ENCODE measurements at places on chromosomes 4 and X.
A peak's percentile ranks its signal among the peaks of the same experiment; 100 is the strongest.

GRCh38 chrX:124249345-124249744 is 83.1 kb upstream of the TEX13D start:
- no peak for DNase-seq

- no peak for DNase-seq
Observed at GRCh38 chr4:113109106-113109718, 59.8 kb downstream of the ANK2 start.

- no peak for DNase-seq
Observed at GRCh38 chr4:147821555-147821954, 89.7 kb downstream of the ARHGAP10 start.

- DNase-seq: no peak
Observed at GRCh38 chrX:131779306-131779705, 235.4 kb downstream of the OR13H1 start.

- peak; percentile 0 for DNase-seq
Observed at GRCh38 chrX:9677098-9677739, 88.4 kb downstream of the GPR143 start.

DNA sequence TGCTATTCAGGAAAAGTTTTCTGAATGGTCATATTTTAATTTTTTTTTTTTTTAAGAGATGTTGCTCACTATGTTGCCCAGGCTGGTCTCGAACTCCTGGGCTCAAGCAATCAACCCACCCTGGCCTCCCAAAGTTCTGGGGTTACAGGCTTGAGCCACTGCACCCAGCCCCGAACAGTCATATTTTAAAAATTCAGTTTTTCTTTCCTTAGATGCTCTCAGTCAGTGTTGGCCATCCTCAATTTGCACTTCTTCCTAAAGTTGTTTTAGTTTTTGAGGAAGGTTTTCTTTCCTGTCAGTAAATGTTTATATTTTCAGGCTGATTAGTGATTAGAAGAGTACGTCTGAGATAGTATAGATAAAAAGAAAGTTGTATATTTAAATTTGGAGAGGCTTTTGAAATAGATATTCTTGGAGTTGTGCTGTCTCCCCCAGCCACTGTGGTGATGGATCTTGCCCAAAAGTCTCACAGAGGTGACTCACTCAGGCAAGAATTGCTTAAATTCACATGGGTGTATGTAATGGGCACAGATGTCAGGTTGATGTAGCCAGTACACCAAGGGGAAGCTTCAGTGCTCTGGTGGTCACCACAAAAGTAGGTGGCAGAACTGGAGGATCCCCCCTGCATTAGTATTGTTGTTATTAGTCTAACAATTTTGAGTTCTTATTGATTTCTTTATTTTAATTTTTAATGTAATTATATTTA is 72.2 kb upstream of the ELOVL6 start:
- DNase-seq: no peak

DNA sequence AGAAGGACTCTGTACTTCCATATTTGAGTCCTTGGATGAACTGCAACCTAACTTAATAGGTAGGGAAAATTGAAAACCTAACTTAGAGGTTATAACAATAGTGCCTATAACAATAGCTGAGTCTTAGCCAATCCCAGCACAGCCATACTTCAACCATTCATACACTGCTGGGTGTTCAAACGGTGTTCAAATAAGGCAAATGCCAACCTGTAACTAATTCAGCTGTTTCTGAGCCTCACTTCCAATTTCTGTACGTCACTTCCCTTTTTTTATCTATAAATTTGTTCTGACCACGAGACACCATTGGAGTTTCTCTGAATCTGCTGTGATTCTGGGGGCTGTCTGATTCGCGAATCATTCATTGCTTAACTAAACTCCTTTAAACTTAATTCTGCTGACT is 9.6 kb upstream of the GRSF1 start:
- no peak for DNase-seq

DNA sequence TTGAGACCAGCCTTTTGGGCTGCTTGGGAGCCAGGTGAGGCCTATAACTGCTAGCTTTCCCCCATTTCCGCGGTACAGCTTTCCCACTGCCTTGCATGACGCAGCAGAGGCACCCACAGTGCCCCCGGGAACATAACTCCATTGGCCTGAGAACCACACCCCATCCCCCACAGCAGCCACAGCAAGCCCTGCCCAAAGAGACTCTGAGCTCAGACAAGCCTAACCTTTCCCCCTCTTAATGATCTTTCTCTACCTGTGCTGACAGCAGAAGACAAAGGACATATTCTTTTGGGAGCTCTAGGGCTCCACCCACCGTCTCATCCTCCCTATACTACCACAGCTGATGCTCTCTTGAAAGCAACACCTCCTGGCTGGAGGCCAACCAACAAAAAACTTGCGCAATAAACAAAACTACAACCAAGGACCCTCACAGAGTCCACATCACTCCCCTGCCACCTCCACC is 114.8 kb downstream of the FANCB start:
- no peak for DNase-seq

DNA sequence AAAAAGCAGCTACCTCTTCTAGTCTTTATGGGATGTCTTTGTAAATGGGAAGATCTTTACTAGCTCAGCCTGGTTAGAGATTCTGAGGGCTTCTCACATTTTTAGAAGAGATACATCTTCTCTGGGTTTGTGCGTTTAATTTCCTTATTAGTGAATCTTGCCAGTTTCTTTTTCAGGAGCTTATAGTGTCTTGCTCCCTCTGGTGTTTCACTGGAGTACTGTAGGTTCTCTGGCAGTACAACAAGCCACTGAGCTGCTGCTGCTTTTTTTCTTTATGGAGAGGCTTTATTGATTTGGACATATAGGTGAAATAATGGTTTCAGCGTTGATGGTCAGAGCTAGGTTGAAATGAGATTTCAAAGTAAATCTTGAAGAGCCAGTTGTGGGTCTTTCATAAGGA is 82.9 kb downstream of the LAS1L start:
- no peak for DNase-seq

DNA sequence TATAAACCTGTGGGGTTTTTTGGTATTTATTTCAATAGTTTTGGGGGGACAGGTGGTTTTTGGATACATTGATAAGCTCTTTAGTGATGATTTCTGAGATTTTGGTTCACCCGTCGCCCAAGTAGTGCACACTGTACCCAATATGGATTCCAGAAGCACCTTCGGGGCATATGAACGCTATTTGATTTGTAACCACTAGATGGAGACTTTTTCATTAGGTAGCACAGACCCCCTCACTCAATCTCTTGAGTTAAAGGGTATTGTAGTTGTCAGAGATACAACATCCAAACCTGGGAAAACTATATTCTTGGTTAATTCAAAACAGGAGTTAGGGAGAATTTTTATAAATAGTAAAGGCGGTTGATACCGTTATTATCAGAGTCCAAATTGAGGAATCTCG is 79.8 kb downstream of the SPANXN3 start:
- DNase-seq: no peak

DNA sequence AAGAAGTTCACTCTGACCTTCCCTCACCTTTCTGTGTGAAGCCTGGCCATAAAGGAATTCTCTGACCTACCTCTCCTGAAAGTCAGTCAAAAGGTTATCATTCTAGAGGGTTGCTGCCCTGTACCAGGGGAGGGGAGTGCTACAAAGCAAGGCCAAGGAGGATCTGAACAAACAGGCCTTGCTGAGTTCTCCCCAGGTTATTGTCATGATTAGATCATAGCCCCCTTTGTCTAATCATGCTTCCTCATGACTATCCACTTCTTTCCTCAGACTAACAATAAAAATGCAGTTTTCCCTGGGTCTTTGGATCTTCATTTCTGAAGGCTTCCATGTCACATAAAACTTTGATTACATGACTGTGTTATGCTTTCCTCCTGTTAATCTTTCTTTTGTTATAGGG is 472.0 kb downstream of the IQCM start:
- no peak for DNase-seq

DNA sequence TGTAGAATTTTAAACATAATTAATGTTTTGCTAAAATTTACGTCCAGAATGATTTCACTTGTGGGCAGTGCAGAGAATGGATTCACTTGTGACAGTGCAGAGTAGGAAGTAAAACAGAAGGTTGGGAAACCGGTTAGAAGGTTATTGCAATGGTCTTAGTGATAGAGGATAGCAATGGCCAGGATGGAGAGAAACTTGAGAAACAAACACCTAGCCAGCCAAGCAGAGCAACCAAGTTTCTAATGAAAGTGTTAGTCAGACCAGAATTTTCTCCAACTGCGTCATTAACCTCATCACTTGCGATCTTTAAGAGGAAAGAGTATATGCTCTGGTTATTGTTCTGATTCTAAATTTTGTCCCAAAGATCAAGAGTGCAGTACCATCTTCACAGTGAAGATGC is 50.0 kb upstream of the TBC1D9 start:
- DNase-seq: no peak

- DNase-seq: no peak
Observed at GRCh38 chr4:83569429-83569828, 33.5 kb downstream of the GPAT3 start.

DNA sequence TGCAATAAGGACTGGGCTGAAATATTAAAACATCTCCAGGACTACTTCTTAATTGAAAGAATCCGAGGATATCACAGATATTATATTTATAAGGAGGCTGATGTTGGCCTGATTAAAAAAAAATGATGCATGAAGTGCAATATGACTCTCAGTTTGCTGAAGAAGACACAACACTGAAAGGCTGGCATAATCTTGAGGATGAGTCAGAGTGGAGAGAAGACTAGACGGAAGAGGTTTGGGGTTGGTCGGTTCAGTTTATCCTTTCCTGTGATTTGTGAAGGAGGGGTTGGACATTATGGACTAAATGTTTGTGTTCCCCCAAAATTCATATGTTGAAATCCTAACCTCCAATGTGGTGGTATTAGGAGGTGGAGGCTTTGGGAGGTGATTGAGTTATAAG is 170.3 kb downstream of the CORIN start:
- DNase-seq: no peak

DNA sequence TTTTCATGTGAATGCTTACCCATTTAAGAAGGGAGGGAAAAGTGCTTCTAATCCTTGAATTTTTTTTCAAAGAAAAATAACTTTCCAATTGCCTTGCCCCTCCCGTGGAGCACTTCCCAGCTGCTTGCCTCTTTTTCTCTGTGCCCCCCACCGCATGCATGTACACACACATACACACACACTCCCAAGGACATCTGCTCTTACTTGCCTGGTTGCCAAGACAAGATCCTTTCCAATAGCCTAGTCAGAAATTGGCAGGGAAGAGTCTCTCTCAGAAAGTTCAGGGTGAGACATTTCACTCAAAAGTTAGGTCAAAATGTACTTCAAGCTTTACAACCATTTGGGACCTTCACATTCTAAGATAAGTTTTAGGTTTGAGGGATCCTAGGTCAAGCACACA is 10.9 kb downstream of the HHIP start:
- no peak for DNase-seq

DNA sequence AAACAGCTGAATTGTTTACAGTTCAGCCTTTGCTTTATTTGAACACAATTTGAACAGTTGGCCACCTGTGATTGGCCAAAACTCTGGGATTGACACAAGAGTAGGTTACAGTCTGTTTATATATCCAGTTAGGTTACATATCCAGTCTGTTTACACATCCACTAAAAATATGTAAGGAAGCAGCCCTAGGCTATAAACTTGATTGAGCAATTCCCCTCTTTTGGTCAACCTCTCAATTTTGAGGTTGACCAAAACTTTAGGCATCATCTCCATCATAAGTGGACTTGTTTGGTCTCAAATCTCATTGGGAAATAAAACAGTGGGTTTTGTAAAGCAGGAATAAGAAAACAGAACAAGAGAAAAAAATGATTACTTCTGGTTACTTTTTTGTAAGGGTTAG is 190.8 kb downstream of the SPATA18 start:
- DNase-seq: no peak

DNA sequence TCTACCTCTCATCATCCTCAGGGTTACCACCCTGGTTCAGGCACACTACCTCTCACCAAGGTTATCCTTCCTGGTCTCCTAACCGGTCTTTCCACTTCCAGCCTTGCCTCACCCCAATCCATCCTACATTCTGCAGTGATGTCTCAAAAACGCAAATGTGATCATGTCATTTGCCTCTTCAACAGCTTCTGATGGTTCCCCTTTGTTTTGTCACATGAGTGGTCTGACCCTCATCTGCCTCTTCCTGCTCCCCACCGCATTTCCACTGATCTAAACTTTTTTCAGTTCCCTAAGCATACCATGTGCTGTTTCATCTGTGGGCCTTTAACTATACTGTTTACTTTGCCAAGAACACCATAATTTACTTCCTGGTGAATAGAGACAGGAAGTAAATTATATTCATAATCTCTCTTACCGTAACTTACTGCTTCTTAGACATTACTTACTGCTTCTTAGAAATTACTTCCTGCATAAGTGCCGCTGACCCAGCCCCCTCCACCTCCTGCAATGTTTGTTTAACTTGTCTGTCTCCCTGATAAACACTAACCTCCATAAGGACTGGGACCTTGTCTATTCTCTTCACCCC is 27.1 kb upstream of the NSUN7 start:
- no peak for DNase-seq

- DNase-seq: no peak
Observed at GRCh38 chrX:9730752-9731151, 34.9 kb downstream of the GPR143 start.

DNA sequence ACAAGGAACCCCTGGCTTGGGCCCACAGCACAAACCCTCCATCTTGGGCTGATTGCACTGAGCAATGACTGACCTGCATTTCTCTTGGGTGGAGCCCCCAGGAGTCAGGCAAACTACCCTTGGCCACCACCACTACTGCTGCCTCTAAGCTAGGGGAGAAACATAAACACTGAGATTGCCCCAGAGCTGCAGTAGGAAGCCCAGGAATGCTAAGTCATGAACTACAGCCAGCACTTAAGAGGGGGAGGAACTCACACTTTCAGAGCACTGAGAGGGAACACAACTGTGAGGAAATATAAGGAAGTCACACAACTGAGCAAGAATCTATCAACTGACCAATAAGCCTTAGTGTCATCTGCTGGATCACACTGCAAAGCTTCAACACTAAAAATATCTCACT is 111.6 kb upstream of the PPP3CA start:
- no peak for DNase-seq

GRCh38 chr4:101790521-101791181 is at the start of gene BANK1:
Gene BANK1, plus strand, starts transcription at chr4:101790730. Its CDS starts 151 bp downstream, at chr4:101790881.
- DNase-seq: no peak

- DNase-seq: no peak
Observed at GRCh38 chr4:180669680-180670079, 1573.5 kb upstream of the TENM3 start.

DNA sequence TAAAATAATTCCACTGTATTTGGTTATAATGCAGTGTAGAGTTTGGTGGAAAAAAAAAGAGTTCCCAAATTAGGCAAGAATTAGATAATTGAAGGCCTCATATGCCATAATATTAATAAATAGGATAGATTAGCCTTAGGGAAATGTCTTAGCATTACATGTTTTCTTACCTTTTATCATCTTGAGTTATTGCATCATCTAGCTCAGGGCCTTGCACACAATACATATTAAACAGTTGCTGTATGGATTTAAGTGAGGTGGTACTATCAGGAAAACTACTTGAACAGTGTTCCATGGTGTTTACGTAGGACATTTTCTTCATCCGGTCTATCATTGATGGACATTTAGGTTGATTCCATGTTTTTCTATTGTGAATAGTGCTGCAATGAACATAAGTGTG is 419.4 kb downstream of the EPHA5 start:
- DNase-seq: no peak

- no peak for DNase-seq
Observed at GRCh38 chrX:7987160-7988012, 60.2 kb upstream of the PNPLA4 start.

GRCh38 chrX:150375243-150375770 is 12.2 kb downstream of the MAMLD1 start:
- no peak for DNase-seq

GRCh38 chrX:15043538-15043937 is 170.3 kb downstream of the MOSPD2 start:
- no peak for DNase-seq

Data from stimulated activated CD4-positive, alpha-beta T cell treated with anti-CD3 and anti-CD28 coated beads, Interleukin-1b, Interleukin-23, amount 100 ng/mL, for 1 hour (primary cell).